ENCODE measurements at places on chromosomes 16 and 17.

DNA sequence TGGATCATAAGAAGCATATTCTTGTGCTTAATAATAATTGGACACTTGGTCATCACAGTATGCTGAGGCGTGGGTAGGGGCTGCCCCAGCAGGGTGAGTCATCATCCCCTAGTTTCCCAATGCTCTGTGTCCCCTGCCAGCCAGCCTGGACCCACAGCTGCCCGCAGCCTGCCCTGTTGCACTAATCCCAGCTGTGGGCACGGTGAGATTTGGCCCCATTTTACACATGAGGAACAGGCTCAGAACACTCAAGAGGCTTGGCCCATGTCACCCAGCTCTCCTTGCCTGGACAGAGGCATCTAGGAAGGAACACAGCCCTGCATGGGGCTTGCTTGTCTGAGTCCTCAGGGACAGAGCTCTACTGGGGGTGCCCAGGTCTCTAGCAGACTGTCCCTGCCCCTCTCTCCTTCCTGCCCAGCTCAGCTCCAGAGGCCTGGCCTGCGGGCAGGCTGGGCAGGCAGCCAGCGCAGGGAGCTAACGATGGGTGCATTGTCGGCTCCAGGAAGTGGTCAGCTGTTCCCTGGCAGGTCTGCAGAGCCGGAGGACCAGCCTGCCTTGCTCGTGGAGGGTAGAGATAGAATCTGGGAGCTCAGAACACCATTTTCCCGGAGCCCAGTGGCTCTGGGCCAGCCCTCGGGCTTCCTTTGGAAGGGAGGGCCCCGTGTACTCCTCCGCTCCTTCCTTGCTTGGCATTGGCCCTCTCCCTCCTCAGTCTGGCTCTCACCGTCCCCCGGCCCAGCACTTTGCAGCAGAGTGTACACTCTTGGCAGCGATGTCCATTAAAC, 189.4 kb downstream of the RAB11FIP4 start:
- peak; percentile 90 for DNase-seq

DNA sequence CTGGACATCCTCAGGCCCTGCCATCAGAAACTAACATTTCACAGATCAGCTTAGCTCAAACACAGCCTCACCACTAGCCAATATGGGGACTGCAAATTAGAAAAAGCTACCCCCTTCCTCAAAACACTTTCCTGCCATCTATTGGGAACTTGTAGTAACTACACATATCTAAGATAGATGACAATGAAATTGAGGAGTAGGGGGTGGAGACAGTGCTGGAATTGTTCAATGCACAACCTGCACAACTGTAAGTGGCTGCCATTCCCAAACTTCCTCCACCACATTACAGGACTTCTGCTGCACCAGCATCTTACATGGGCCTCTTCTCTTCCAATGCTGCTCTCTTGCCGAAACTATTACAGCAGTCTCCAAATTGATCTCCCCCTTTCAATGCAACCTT, 21.9 kb downstream of the AIPL1 start:
- no peak for DNase-seq

DNA sequence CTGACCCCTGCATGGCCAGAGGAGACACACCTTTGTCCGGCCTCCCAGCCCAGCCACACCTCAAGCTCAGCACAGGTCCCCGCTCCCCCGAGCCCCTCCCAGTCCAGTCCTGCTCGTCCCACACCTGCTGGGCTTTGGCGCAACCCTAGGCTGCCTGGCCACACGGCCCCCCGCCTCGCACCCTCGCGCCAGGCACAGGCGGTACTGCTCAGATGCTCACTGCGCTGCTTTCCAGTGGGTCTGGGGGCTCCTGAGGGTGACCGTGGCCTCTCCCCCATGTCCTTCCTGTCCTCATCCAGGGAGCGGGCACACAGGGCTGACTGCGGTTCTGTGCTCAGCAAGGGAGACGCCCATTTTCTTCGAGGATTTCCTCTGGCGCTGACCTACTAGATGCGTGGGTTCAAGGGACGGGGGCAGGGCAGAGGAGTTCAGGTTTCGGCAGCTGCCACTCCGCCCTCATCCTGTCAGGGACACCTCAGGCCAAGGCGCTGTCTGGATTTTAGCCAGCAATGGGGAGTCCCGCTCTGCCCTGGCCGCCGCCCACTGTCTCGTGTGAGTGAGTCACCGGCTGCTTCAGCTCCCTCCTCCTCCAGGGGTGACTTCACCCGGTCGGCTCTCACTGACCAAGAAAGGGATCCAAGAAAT, 118.0 kb upstream of the ZNF469 start:
- peak; percentile 96 for DNase-seq

DNA sequence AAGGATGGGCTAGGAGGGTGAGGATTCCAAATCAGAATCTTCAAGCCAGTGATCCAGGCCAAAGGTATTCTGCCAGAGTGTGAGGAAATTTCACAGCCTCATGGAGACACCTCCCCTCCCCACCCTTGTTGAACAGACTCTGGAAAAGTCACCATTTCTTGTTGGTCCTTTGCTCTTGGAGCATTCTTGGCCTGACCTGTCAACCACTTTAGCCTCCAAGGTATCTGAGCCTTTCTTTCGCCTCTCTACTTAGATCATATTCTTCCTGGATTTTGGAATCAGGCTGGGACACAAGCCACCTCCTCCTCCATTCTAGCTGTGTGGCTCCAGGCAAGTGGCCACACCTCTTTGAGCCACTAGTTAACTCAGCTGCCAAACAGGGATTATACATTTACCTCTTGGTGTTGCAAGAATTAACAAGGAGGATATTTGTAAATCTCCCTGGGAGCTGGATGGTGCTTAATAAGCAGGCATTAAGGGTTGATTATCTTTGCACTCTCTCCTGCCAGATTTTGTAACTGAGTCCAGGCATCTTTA, 193.5 kb downstream of the WWOX start:
- DNase-seq, result no peak

DNA sequence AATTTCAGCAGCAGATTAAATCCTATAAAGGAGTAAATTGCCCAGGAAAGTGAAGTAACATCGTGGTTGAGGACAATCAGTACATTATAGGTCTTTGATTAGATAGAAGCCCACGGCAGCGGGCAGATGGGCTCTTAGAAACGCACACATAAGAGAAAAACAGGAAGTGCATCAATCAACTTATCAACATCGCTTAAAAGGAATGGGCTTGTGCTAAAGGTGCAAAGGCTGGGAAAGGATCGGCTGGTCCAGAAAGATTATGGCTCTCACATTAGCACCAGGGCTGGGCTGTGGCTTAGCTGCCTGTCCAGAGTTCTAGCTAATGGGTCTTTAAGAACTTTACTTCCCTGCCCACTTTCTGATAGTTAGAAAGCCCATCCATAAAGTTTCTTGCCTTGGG, 292.0 kb upstream of the TNRC6C start:
- DNase-seq, result no peak

- no peak for DNase-seq
Measured at GRCh38 chr17:48084932-48085331, 16.3 kb downstream of the CBX1 start.

DNA sequence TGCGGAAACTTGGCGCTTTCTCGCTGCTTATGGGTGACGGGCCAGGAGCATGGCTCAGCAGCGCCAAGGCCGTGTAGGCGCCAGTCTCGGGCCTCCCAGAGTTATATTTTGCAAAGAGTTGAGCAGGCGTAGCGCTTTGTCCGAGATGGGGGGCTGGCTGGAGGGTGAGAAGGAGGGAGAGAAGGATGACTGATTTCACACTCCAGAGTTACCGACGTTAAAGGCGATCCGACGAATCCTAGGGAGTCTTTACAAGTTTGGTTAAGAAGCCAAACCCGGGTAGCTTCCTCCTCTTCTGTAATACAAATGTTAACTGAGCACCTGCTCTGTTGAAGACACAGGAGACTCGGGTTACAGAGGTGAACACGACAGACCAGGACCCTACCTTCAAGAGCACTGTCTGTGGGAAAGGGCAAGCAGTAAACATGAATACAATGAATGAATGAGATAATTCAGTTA, 782 bp downstream of the POLR2A start:
- no peak for DNase-seq

GRCh38 chr17:8124350-8125153, 646 bp upstream of the HES7 start:
- DNase-seq, result no peak

- peak; percentile 80 for DNase-seq
Measured at GRCh38 chr17:38701504-38702165, 3.4 kb upstream of the MLLT6 start.

GRCh38 chr16:49767998-49768397, 87.9 kb downstream of the ZNF423 start:
- no peak for DNase-seq
